NCI-H524 (cell line): ENCODE measurements at places on chromosomes 16 and 17.

- no peak for DNase-seq
These were observed 120.4 kb downstream of the HIC1 start for GRCh38 chr17:2175294-2175628.

- no peak for DNase-seq
These were observed 46.0 kb downstream of the TNRC6A start for GRCh38 chr16:24775455-24775854.

- no peak for DNase-seq
These were observed 58.2 kb downstream of the HELZ start for GRCh38 chr17:67186782-67187181.

- DNase-seq, result no peak
These were observed 266.0 kb downstream of the ENGASE start for GRCh38 chr17:79340333-79341221.
